Glomerular endothelial cell (primary cell): ENCODE measurements at places on chromosomes 11 and 22. TPM values are rescaled to one million over a fixed set of nuclear protein-coding genes. Genes with fewer than 3 reads are reported as not detected.

The TBX10 gene
- total RNA-seq: not detected in 2 replicates

The CD59 gene
- total RNA-seq: 1,194 and 2,252 TPM in 2 replicates

The ATG13 gene
- 80.0 and 87.5 TPM in 2 replicates for total RNA-seq

The ZNF280B gene
- 2.5 TPM in 2 replicates for total RNA-seq

The PDGFB gene
- 132 and 333 TPM in 2 replicates for total RNA-seq

The APOL3 gene
- 76.9 and 80.5 TPM in 2 replicates for total RNA-seq

The GNG3 gene
- total RNA-seq: not detected in 2 replicates

The TMA7B gene
- total RNA-seq: not detected in 2 replicates

The DGCR6 gene
- 10.2 and 11.2 TPM in 2 replicates for total RNA-seq
